ENCODE measurements at places on chromosomes 3 and 15.

GRCh38 chr3:157672061-157672460, 168.8 kb upstream of the VEPH1 start:
- DNase-seq: no peak

- DNase-seq: no peak
Observed at GRCh38 chr3:59192473-59192872, 142.6 kb upstream of the CFAP20DC start.

DNA sequence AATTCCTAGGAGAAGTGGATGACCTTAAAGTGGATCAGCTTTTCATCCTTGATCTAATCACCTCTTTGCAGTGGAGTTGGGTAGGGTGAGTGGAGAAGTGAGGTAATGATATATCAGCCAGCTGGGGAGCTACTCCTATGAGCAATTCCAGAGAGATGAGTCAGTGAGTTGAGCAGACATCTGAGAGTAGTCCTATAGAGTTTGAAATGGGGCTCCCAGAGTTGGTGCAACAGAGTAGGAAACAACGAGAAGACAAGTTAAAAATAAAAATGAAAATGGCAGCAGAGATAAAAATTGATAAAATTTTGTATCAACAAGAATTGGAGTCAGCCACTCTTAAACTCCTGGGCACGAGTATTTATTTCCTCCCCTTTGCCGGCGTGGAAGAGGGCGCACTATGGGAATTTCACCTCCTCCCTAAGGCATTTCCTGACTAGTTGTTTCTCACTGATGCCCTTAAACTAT, 150.8 kb upstream of the DPH6 start:
- no peak for DNase-seq

GRCh38 chr3:70519026-70519425, 206.6 kb upstream of the MDFIC2 start:
- DNase-seq: no peak

DNA sequence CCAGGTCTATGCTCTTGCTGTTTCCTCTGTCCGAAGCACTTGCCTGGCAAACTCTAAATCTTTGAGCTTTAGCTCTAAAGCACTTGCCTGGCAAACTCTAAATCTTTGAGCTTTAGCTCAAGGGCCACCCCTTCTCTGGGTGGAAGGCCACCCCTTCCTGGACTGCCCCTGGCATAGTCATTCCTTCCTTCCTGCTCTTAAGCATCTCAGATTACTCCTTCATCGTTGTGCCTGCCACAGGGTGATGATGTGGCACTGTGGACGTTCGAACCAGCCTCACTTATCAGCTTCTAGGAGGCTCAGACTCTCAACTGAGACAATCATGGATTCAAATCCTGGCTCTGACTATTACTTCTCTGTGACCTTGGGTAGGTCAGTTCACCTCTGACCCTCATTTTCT, 10.5 kb upstream of the CRABP1 start:
- DNase-seq: no peak

GRCh38 chr3:176896640-176897039, 300.6 kb downstream of the TBL1XR1 start:
- DNase-seq: no peak

DNA sequence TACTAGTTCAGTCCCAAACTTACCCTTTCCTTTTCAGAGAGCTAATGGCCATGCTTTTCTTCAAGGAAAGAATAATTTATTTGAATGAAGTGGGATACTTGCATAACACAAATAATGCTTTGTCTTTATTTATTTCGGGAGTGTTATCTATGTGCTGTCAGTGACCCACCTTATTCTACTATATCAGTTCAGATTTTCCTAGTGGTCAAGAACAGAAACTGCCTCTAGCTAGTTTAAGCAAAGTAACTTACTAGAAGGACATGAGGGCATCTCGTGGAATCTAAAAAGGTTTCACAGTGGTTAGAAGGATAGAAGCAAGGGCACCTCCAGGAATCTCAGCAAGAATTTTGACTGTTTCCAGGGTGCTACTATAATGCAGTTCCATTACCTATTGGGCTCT, 3.8 kb upstream of the TIMMDC1 start:
- no peak for DNase-seq

- no peak for DNase-seq
Observed at GRCh38 chr3:100131241-100131640, 16.9 kb upstream of the FILIP1L start.

DNA sequence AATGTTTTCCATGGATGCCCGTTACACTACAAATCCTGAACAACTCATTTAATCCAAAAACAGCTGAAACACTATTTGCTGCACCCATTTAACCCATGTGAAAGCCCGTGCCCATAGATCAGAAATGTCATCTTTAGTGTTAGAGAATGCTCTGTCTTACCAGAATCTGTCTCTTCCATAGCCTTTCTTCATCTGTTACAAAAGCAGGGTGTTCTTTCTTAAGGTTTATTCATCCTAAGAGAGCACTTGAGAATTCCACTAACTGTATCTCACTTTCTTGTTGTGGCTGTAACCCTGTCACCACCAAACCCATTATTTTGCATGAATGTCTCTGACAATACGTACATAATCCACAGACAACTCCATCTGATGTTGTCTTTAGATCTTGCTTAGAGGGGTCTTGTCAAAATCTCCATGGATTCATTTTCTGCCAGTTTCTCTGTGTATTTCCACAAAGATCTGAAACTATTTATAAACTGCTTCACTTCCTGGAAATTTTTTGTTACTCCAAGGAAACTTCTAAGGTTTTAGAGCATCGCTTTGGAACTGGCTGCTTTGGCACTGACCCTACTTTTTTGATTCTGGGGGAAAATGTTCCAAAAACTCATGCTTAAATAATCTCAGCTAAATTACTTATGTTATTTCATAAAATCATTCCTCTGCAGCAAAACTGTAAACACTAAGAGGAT, 167.8 kb upstream of the CCDC54 start:
- no peak for DNase-seq

DNA sequence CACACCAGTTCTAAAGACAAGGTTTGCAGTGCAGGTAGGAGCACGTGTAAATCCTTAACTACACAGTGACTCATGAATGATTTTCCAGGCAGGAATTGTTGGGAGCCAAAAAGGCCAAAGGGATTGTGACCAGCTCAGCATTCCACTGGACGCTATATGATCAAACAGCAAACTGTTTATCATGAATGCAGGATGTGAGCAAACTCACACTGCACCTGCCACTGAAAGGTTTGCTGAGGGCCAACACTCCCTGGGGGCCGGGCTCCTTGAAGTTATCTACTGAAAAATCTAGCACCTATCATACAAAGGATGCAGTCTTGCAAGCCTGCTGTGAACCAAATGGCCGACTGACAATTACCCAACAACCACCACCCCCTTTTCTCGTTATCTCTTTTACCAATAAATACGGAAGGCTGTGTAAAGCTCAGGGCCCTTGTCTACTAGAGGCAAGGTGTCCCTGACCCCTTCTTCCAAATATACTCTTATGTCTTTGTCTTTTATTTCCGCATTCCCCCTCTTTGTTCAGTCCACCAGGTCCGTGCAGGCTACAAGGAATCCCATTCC, 11.5 kb upstream of the DNASE1L3 start:
- DNase-seq: no peak

DNA sequence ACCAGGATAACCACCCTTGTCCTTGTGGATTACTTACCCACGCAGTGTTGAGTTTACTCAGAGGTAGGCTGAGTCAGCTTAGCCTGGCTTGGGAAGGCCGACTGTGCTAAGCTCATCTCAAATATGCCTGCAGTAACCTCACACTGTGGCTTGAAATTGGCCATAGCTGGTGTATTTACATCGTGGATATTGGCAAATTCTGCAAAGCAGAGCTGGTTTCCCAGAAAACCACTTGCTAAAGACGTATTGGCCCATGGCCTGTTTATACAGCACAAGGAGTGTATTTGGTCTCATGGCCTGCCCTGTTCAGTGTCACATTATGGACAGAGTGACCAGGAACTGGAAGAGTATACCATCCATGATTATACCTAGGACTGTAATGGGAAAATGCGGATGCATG, 170.5 kb upstream of the UBE3A start:
- DNase-seq: no peak

DNA sequence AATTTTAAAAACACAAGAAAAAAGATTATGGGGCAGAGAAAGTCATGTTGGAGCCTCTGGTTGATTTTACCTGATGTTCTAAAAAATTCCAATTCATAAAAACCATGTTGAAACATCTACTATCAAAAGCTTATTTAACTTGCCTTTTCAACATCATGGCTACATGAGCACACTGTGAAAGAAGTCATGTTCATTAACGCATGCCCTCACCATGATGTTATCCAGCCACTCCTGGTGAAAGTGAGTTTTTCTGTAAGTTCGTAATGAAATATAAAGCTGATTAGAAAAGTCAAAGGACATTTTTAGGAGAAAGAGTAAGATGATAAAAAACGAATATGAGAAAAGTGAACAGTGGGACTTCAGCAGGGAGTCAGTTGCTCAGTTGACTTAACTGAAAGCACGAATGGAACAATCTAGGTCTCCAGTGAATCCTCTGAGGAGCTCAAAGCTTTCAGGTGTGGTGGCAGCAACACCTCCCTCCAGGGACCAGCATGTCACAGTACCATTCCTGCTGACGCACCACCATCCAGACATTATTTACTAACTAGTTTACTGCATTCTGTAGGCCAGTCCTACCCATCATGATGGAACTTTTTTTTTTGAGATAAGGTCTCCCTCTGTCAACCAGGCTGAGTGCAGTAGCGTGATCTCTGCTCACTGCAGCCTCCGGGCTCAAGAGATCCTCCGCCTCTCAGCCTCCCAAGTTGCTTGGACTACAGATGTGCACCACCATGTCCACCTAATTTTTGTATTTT, 95.2 kb downstream of the MEIS2 start:
- DNase-seq: no peak

GRCh38 chr3:73746623-73747022, 121.9 kb upstream of the PDZRN3 start:
- no peak for DNase-seq

DNA sequence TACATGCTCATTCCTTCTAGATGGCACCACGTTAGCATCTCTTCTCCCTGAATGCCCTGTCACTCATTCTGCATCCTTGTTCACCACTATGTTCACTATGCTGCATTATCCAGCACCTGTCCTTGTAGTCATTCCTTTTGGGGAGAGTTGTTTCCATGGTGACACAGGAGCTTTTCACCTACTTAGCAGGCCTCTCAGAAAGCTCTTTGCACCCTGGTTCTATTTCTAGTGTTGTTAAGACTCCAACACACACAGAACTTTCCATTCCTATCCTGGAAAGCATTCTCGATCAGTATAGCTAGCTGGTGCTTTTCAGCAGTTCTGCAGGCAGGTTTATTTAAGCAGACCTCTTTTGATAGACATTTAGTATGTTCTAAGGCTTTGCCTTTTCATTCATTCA, 6.7 kb upstream of the RPL14 start:
- DNase-seq: no peak

DNA sequence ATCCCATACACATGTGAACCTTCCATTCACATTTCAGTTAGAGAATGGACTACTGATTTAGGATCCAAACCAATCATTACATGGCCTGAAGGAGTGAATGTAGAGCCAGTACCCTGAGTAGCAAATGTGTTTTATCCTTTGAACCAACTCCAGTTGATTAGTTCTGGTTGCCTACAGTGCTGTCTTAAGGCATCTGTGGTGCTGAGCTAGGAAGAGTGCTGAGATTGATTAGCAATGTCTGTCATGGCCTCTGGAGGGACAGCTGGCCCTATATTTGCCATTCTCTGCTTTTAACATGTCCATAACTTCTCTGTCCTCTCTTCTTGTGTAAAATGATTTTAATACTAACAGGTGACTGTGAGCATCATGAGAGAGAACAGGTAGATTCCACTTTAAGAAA, 11.1 kb downstream of the LRTM1 start:
- DNase-seq: no peak

- DNase-seq: no peak
Observed at GRCh38 chr3:136476280-136476679, 226.1 kb downstream of the PCCB start.

DNA sequence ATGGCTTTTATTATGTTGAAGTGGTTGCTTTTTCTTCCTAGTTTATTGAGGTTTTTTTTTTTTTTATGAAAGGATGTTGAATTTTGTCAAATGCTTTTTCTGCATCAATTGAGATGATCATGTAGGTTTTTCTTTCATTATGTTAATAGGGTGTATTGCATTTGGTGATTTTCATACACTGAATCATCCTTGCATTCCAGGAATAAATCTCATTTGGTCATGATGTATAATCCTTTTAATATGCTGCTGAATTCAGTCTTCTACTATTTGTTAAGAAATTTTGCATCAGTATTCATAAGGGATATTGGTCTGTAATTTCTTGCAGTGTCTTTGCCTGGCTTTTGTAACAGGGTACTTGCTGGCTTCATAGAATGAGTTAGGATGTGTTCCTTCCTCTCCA, 11.5 kb upstream of the CLRN1 start:
- DNase-seq: no peak

DNA sequence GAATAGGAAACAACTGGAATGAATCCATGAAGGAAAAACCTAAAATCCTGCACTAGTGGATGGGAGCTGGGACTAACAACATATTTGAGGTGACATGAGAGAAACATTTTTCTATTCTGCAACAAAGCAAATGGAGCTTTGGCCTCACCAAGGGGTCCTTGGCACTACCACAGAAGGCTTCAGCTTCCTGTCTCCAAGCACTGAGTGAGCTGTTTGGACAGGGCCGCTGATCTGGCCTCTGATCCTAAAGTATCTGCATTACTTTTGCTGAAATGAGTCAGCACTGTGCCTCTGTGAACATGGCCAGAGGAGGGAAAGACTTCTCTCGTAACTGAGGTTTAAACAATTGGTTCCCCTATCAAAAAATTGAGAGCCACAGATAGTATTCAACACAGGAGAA, 9.0 kb downstream of the ARPP21 start:
- DNase-seq: no peak

- DNase-seq: no peak
Observed at GRCh38 chr15:71577071-71577470, 233.3 kb upstream of the NR2E3 start.

- no peak for DNase-seq
Observed at GRCh38 chr3:138367911-138368310, 19.5 kb downstream of the MRAS start.

- no peak for DNase-seq
Observed at GRCh38 chr3:144127014-144127413, 155.4 kb downstream of the DIPK2A start.

DNA sequence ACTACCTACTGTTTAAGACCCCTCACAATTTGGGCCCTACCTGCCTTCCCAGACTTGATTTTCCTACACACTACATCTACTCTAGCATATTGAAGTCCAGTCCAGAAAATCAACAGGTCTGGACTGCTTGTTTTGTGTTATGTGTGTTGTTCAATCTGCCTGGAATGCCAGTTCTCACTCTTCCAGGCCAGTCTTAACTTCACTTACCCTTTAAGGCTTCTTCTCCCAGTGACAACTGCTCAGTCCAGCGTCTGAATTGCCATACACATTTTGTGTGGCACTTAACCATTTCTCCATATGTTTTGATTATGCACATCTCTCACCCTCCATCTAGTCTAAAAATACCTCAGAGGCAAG, 1.1 kb downstream of the TICRR start:
- DNase-seq: no peak

GRCh38 chr3:71488391-71488809, 95.1 kb downstream of the FOXP1 start:
- DNase-seq: no peak

- DNase-seq: no peak
Observed at GRCh38 chr3:183962807-183963206, 54.9 kb downstream of the ABCC5 start.
